ENCODE measurements at places on chromosomes 5 and 9.

DNA sequence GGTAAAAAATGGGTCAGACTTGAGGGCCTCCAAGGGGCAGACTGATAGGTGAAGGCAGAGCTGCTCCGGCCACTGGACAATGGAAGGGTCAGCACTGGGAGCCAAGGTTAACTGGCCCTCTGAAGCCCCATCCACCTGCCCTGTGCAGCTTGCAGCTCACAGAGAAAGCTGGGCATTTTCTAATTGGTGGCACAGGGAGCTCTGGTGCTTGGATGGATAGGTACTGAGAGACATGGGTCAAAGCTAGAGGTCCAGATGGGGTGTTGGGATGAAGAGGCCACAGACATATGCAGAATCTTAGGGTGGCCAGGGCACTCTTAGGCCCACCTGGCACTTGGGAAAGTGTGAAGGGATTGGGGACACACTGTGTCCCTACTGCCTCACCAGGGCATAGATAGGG lies 29.5 kb upstream of the SARDH start:
- no peak for DNase-seq

DNA sequence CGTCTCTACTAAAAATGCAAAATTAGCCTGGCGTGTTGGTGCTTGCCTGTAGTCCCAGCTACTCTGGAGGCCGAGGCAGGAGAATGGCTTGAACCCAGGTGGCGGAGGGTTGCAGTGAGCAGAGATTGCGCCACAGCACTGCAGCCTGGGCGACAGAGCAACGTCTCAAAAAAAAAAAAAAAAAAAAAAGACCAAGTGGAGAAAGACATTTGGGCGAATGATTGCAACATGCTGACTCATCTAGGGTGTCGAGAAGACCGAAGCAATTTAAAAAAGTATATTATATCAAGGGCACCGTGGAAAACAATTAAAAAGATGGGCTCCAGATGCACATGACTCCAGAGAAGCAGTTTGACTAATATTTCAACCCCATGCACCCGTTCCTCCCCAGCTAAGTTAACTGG lies 9.2 kb downstream of the KLF4 start:
- DNase-seq, result no peak

DNA sequence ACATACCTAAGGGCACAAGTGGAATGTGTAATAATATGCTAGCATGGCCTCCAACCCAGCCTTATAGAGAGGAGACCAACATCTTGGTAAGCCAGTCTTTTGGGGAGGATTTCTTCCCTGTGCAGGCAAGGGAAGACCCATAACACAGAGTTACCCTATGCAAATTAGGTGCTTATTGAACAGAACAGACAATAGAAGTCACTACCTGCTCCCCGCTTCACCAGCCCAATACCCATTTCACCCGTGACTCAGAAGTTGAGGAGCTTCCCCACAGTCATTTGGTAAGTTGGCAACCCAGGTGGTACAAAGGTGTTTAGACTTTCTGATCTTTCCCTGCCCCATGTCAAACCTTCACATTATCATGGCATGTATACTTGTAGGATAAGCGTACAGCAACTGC lies 44.6 kb downstream of the AOPEP start:
- no peak for DNase-seq

DNA sequence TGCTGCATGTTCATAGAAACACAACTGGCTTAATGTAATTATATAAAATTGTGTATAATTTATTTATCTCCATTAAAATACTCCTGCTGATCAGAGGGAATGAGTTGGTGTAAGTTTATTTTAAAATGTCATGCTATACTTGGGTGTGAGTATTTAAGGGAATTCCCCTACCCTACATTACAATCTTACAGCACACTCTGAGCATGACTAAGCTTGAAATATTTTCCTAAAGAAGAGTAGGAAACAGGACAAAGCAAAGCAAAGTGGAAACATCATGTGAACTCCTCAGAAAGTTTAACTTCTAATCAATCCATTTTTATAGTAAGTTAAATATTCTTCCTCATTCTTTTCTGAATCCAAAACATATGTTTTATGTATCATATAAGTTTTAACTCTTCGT lies 1271.3 kb downstream of the EFNA5 start:
- DNase-seq, result no peak

DNA sequence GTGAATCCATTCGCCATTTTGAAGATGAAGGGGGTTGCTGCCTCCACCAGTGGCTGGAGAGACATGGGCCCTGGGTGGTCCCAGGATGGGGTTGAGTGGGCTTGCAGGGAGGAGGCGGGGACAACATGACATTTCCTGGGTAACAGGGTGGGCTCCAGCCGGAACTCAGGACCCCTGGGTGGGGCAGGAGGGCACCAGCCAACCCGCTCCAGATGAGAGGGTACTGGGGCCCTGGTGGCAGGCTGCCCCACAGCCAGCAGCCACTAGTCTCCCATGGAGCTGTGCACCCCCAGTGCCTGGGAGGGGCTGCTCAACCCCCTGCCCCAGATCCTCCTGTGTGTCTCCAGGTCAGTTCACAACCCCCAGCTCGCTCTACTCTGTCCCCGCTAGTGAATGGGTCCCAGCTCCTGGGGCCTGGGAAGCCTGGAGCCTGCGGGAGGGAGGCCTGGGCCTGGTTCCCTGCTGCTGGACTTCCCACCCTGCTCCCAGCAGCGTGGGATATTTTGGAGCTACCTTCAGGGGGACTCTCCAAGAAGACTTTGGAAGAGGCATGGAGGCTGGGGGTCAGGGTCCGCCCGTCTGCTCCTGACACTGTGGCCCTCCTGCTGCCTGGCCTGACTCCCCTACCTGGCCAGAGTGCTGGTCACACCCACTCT lies 55.9 kb downstream of the AHRR start:
- DNase-seq, result no peak

DNA sequence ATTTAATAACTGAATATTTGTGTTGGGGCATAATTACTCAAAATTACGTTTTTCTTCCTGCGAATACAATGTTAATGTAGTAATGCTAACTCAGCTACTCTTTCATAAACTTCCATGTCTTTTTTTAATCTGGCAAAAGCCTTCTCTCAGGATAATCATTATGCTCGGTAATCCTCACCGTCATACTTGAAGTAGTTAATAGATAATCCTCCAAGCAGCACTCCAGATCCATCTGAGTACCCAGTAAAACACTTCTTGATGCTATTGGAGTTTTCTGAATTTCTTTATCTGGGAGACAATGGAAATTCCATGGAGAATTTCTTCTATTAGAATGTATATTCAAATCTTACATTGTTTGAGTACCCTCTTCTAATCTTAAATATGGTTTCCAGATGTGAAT lies 34.3 kb downstream of the PARP8 start:
- DNase-seq, result no peak

- DNase-seq, result no peak
These were observed 495.2 kb downstream of the AGTPBP1 start for GRCh38 chr9:85246541-85246940.

- DNase-seq, result no peak
These were observed 4.5 kb upstream of the ORM1 start for GRCh38 chr9:114318416-114318815.

DNA sequence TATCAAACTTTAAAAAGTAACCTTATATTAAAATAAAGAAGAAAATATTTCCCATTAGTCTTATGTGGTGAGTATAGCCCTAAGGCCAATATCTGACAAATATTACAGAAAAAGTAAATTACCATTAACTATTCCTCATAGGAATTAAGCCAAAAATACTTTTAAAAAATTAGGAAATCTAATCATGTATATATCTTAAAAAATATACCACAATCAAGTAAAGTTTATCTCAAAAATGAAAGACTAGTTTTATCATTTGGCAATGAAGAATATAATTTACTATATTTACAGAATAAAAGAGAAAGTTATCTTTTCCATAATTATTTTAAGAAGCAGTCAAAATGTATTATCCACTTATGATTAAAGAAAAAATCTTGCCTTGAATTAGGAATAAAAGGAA lies 458.8 kb upstream of the ZNF462 start:
- DNase-seq, result no peak
